Hematopoietic multipotent progenitor cell treated with erythropoietin and hydrocortisone succinate and interleukin-3 and kit ligand, for 15 days (in vitro differentiated cells): ENCODE measurements at places on chromosomes 4 and X.
A peak's percentile ranks its signal among the peaks of the same experiment; 100 is the strongest.

DNA sequence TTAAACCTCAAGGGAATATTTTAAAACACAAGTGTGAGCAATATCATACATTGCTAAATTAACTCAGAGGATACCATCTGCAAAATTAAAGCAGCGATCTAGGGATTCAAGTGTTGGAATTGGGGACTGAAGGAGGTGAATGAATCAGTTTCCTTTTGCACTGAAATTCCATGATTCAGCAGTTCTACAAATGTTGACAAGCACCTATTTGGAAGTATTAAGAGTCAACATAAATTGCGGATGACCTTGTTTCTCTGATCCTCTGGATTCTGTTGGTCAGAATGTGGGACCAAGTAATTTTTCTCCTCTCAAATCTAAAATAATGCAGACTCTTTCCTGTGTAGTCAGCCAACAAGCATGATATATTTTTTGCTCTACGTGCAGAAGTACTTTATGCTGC, 78.8 kb downstream of the LDB2 start:
- no peak for DNase-seq

GRCh38 chr4:14917298-14917633, 85.0 kb upstream of the CPEB2 start:
- DNase-seq = no peak

- no peak for DNase-seq
Observed at GRCh38 chr4:11505221-11505971, 76.7 kb upstream of the HS3ST1 start.

DNA sequence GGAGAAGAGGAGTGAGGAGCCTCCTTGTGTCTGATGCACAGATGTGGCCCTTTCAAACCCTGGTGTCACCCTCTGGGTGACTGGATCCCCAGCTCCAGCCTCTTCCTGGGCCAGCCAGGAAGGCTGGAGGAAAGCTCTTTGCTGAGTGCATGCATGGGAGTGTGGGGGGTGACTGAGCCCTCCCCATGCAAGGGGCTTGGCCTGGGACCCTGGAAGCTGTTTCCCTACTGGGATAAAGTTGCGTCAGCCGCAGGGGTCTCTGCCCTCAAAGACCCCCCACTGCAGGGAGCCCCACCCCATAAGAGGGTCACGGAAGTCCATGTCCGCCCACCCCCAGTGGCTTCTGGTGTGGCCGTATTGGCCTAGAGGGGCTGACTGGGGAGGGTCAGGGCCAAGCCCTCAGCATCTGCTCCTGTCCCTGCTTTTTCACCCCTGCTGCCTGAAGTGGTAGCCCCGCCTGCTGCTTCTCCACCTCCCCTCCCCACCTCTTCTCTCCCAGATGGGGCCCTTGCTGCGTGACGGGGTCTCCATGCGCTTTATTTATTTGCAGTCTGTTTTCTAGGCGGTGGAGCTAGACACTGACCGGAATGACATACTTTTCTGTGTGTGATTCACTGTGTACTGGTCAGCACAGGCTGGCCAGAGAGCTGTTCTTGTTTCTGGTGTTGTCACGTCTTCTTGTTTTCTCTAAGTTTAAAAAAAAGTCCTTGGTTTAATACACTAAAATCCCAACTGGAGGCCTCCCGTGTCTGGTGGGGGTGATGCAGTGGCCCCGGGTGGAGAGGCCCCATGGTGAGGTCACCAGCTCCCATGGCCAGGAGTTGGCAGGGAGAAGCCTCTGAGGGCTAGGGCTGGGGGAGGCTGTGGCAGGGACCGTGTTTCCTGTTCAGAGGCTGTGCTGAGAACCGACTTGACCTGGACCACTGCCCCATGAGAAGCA, 3.6 kb downstream of the SMIM10L2A start:
- DNase-seq = no peak

DNA sequence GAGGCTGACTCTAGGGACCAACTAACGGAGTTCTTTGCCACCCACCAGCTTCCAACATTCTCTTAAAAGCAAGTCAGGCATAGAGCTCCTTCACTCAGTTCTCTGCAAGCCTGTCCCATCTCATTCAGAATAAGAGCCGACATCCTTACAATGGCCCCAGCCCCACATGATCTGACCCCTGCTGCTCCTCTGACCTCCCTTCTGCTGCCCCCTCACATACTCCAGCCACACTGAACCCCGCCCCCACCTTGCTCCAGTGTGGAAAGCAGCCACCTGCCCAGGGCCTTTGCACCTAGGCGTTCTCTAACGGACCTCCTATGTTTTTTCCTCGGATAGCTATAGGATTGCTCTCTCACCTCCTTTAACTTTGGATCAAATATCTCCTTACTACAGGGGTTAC, 143.2 kb upstream of the ETNPPL start:
- no peak for DNase-seq

DNA sequence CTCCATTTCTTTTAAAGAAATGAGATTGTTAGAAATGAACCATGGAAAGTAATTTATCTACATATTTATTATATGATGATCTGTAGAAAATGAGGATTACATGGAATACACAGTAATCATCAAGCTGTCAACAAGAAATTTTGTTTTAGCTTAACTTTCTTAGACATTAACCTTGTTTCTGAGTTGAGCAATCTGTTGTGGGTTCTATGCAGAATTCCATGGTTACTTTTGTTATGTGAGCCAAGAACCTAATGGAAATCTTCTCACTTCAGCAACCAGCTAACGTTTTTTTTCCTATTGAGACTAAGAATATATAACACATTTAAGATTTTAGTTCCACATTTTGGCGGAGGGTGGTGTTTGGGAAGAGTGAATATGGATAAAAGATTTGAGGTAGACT, 136.1 kb upstream of the SLC4A4 start:
- no peak for DNase-seq

GRCh38 chr4:76301068-76301774, 5.3 kb upstream of the STBD1 start:
- DNase-seq = no peak

DNA sequence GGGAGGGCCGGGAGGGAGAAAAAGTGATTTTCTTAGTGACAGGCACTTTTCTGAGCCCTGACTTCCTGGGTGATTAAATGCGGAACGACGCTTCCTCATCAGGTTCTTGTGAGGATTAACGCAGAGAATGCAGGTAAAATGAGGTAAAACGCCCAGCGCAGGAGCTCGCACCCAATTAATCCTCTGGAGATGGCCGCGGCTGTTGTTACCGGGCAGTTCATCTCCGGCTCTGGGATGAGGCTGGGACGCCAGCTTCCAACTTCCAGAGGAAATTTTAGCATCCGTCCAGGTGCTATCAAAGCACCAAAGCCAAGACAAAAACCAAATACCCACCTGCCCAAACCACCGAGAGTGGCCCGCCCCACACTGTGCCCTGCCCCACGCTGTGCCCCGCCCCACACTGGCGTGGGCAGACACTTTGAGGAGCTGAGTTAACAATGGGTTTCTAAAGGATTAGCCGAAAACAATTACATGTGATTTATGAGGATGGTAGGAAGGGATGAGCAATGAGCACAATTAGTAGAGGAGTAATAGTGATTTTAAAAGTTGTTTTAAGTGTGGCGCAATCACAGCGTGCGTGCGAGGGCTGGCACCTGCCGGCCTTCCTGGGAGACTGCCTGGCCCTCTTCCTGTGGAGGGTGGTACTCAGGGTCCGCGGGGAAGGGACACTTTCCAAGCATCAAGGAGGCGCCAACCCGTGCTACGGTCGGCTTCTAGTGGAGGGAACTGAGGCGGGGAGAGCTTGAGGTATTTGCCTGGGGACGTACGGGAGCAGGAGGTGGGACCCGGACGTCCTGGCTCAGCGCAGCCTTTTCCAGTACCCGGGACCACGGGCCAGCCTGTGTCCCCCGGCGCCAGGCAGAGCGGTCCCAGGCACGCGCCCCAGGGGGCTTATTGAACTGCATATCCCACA, 41.6 kb upstream of the ADRA2C start:
- no peak for DNase-seq

DNA sequence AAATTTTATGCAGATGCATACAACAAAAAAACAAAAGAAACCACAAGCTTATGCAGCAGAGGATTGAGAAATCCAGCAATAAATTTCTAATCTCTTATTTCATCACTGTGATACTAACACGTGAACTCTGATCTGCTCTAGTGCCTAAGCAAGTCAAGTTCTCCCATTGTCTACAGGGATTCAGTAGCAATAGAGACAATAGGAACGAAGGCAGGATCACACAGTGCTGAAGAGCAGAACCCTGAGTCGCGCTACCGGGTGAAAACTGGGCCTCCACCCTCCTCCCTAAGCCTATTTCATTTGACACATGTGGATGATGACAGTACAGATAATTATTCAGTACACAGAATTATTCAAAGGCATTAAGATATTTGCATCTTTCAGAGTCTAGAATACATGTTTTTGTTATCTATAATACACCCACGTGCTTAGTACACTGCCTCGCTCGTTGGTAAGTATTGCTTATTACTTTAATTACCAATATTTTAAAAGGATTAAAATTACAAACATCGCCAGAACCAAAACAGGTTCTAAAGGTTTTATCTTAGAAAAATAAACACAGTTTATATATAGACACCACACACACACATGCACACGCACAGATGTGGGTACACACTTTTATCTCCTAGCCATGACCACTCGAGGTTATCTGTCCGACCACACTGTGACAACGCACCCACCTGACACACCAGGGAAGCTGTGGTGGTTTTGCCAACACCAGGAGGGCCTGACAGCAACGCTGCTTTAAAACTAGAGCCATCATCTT, 60.1 kb downstream of the RFC1 start:
- peak; percentile 42 for DNase-seq

DNA sequence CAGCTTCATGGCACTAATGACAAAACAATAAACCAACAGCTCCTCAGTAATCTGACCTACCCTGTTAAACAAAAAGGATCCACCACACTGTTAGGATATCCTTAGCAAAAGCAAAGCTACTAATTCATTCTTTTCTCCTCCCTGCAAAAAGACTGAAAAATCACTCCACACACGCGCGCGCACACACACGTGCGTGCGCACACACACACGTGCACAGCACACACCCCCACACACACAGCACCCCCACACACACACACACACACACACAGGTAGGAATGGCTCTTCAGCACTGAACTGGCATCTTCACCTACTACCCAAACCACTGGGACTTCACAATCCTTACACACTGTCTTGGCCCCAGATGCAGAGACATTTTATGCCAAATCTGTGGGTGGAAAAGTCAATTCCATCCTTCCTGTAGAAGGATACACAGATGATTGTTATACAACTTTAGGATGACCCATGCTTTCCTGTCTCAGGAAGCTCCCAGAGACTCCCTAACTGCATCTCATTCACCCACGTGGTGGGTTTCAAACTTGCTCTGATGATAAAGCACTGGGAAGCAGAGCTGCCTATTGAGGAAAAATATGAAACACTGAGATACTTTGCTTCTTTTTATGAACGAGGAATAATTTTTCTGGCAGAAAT, 102.5 kb downstream of the TSPAN5 start:
- no peak for DNase-seq

DNA sequence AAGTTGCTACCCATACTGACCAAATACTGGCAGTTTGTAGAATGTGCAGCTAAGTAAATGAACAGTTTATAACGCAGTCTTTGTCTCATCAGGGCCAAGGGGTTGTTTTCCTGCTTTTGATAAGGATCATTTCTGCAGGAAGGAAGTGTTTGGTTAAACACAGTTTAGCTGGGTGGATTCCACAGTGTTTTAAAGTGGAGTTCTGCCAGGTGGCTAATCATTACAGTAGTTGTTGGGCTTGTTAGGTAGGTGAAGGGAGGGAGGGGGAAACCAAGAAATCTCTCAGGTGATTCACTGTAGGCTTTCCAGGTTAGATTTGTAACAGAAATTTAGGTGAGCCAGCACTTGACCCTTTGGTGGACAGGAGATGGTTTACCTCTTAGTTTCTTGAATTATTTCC, 58.1 kb downstream of the FNIP2 start:
- no peak for DNase-seq

GRCh38 chr4:132026166-132026565, 1122.9 kb upstream of the PCDH10 start:
- DNase-seq = no peak

DNA sequence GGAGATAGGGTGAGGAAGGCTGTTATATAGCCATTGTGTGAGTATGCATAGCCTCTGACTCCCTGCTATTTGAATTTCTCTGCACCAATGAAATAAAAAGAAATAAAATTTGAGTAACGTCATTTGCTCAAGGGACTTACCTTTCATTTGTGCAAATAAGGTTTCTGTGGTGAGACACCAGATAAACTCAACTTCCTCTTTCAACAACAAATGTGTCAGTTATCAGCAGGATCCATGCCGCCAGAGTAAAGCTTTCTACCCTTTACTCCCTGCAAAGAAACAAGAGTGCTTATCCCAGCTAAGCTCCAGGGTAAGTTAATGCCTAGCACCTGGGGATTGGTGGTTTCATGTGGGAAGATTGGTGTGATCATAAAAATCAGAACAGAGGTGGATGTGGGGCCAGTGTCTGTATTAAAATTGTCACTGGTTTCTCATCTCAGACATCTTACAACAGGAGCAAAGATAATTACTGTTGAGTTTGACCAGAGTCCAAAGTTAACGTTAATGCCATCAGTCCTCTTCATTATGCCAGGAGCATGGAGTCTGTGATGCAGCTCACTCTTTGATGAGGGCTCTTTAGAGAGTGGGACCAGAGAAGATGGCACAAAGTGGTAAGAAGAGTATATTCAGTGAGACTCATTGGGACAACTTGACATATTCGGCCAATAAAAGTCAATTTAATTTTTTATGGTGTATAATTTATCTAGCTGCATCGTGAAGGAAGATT, at the start of gene P2RY10:
P2RY10 (plus strand) TSS at position 206 of the 727 bp plus-strand sequence. CDS start 15,130 bp downstream, outside the sequence.
- DNase-seq = no peak

DNA sequence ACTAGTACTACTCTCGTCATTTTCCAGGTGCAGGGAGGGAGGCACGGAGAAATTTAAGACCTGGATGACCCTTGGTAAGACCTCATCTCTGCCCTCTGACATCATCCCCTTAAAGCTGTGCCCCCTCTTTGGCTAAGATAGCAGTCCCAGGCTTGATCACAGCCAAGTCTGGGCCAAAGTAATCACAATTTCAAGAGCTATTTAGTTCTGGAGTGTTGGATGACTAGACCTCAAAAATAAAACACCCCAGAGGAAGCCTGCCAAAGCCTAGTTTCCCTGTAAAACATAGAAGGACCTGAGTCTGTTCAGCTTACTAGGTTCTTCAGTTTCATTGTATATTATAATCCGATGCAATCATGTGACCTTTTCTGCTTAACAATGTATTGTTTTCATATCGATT, 144.6 kb upstream of the ARHGEF9 start:
- DNase-seq = no peak
